Posterior cingulate gyrus (tissue), 11 donors: ENCODE measurements at places on chromosomes 4 and X.

DNA sequence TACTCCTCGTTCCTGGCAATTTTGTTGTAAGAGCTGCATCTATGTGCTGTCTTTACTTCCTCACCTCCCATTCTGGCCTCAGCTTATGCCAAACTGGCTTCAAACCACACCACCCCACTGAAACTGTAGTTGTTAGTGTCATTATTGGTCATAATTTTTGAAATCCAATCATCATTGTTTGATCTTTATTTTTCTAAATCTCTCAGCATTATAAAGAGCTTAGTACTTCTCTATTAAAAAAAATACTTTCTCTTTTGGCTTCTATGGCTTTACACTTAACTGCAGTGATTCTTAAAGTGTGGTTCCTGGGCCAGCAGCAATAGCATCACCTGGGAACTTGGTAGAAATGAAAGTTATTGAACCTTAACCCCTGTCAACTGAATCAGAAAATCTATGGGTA lies 83.5 kb upstream of the GRPR start:
- DNase-seq: no peak

DNA sequence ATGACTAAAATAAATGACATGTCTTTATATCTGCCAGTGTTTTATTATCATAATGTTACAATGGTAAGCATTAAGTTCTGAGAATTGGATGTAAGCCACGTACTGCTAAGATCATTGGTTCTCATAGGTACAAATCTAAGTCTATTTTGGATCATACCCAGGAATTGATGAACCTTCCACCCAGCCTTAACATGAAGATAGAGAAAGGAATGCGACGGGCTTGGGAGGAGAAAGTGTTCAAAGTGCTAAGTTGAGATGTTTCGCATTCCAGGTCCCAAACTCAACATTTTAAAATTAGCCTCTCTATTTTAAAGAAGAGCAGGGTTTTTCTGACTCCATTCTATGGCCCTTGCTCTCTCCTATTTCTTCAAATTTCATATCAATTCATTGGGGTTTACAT lies 54.9 kb upstream of the FRAS1 start:
- DNase-seq: no peak

DNA sequence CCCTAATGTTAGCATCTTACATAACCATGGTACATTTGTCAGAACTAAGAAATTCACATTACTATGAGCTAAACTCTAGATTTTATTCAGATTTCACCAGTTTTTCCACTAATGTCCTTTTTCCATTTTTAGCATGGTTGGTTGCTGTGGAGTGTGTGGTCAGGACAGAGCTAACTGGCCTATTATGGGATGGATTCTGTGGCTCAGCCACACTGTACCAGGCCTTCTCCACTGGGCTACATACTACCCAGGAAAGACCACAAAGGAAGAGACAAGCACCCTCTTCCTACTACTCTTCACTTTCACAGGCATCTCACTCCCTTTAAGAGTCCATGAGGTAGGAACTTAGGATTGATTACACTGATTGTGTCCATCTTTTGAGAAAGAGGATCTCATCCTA lies 67.4 kb downstream of the ZNF827 start:
- DNase-seq: no peak

DNA sequence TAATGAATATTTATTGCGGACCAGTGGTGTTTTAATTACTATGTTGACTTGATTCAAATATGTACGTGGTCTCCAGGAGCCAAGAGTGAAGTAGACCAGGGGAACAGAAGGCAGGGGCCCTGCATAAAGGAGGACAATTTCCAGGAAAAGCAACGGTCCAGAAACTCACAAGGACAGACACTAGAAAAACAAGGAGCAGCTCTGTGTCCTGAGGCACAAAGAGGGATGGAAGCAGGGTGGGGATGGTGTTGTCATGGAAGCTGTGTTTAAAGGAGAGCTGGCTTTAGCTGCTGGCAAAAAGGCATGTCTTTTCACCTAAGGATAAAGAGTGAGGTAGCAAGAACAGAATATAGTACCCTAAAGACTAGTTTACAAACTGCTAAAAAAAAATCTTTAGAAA lies 254.1 kb upstream of the TENM3 start:
- DNase-seq: no peak

DNA sequence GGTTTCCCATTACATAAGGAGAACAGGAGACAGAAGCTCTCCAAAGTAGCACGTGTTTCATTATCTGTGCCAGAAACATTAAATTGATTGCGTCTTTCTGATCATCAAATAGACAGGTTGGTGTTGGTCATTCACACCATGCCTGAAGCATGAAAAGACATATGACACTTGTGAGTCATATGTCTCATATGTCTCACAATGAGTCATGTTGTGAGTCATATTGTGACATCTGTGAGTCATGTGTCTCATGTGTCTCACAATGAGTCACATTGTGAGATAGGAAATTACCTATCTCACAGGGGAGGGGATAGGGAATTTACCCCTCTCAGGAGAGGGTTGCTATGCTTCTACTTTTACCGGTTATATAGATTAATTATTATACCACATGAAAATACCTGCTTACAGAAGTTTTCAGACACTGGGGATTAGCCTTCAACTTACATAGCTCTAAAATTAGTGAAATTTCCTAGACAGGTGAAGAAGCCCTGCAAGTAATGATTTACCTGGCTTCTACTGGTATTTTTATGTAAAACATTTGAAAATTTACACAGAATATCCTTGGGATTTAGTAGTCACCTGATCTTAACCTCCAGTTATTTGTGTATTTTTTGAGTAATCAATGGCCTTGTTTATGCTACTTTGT lies 80.8 kb downstream of the NPFFR2 start:
- no peak for DNase-seq

GRCh38 chrX:71109051-71109450 lies 2.3 kb downstream of the IL2RG start:
- DNase-seq: no peak

DNA sequence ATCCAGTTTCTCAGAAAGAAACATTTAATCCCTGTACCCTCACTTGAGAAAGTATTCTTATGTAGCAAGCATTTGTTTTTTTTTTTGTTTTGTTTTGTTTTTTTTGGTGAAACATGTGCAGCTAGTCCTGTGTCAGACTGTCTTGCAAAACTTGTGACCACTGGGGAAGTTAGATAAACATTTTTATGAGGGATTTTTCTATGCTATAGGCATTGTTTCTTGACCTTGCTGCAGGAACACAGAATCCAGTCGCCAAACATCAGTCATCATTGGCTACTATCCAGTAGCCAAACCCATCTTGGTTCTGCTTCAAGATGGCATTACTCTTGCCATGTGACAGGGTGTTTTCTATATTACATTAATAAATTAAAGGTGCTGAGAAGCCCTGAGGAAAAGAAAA lies 7.7 kb upstream of the MAPK10 start:
- no peak for DNase-seq

- no peak for DNase-seq
Observed at GRCh38 chrX:153441296-153441695, 4.6 kb downstream of the TREX2 start.

DNA sequence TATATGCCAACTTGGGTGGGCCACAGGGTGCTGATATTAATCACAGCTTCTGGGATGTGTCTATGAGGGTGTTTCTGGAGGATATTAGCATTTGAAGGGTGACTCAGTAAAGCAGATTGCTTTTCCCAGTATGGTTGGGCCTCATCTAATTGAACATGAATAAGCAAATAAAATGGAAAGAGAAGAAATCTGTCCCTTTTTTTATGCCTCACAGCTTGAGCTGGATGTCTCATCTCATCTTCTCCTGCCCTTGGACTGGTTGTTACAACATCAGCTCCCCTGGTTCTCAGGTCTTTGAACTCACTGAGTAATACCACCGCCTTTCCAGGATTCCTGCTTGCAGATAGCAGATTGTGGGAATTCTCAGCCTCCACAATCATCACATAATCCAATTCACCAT lies 1149.2 kb downstream of the PCDH18 start:
- no peak for DNase-seq

DNA sequence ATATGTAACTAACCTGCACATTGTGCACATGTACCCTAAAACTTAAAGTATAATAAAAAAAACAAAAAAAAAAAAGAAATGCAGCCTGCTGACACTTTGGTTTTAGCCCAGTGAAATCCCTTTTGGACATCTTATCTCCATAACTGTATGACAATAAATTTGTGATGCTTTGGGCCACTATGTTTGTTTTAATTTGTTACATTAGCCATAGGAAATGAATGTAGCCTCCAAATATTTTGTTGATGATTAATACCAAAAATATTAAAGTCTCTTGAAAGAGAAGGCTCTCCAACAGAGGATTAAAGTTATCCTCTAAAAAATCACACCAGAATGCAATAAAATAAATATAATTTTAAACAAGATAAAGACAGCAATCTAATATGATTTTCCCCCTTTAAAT lies 852.7 kb upstream of the SLIT2 start:
- no peak for DNase-seq

GRCh38 chrX:16023790-16024734 lies 99.3 kb upstream of the GRPR start:
- no peak for DNase-seq

- no peak for DNase-seq
Observed at GRCh38 chrX:20320461-20321159, 53.9 kb upstream of the RPS6KA3 start.

- DNase-seq: no peak
Observed at GRCh38 chr4:141543176-141543575, 93.2 kb upstream of the IL15 start.

- DNase-seq: no peak
Observed at GRCh38 chrX:14963447-14964236, 90.4 kb downstream of the MOSPD2 start.

DNA sequence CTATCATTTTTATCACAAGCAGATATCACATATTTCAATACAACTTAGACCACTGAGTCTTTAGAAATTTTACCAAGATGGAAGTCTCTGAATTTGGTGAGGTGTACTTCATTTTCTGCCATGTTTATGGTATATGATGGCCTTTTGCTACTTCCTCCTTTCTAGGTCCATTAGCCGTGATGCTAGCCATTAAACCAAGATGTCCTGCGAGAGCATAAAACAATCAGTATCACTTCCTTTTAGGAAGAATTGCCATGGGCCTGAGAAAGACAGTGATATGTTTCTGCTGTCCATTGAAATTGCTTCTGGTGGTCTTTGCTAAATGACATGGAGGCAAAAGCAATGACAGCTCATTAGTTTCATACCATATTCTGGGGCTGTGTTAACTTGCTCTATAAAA lies 1851.7 kb upstream of the IGFBP7 start:
- DNase-seq: no peak

- no peak for DNase-seq
Observed at GRCh38 chrX:10038585-10038984, 71.4 kb downstream of the CLDN34 start.

- DNase-seq: peak; percentile 42
Observed at GRCh38 chr4:182916483-182917181, 554 bp downstream of the DCTD start.

DNA sequence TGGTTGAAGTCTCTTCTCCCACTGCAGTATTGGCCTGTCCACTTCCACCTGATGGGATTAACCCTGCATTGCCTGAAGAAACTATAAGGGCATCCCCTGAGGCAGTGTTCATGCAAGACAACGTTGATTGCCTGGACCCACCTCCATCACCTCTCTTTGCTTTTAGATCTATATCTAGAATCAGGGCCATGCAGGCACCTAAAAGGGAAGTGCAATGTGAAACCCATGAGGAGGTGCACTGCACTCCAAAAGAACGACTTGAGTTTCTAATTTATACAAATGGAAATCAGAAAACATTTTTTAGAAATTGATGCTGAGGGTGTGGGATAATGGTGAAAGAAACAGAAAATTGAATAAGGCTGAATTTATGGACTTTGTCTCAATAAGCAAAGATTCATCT lies 694.4 kb downstream of the TRAM1L1 start:
- DNase-seq: no peak

DNA sequence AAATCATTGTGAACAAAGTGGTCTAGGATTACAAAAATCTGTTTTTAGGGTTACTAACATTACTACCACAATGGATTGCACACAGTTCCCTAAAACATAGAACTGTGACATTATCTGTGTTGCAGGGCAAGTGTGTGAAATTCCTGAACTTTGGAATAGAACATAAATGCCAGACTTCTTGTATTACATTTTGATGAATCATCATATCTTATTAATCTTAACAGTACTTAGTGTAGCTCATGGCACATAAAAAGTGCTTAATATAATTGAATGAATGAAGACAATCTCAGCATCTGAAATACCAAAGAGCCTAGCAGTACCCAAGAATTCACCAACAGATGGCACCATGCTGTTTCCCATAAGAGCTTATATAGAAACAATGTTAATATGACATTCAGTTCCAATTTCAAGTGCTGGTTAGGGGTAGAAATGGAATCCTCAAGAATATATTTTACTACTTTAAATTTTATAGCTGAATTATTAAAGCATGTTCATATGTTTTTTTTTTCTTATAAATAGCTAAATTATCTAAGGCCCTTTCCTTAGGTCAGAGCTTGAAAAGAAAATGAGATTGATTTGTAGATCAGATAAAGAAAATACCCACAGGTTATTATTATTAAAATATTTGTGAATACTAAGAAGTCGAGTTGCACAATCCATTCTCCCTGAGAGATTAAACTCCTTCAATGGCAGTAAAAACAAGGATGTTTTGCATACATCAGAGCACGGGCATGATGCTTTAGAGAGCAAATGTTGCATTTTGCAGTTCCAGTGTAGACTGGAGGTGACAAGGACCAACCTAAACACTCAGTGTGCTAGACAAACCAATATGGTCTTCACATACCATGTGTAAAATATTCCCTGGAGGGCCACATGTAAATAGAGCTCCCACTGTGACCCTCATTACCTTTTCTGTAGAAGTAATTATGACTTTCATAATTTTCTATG lies 25.7 kb upstream of the SHISA3 start:
- no peak for DNase-seq

- DNase-seq: peak; percentile 35
Observed at GRCh38 chr4:183443655-183444213, 702 bp upstream of the CDKN2AIP start.

GRCh38 chr4:182828360-182829025 lies 88.7 kb downstream of the DCTD start:
- no peak for DNase-seq

DNA sequence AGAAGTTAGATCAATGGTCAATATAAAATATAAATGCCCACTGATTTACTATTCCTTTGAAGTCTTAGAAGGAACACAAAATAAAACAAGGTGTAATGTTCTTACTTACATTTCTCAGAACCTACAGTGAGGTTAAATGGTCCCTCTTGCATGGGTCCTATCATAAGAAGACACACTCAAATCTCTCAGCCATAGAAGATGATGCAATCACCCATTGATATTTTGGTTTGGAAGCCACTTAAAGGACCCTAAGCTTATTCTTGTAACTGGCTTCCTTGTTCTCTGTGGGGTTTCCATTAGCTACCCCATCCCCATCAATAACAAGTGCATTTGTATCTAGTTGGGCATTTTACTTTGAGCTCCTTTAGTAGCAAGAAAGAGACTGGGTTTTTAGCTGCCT lies 15.1 kb downstream of the REELD1 start:
- no peak for DNase-seq
